ENCODE measurements at places on chromosomes 5 and 9. TPM values are rescaled to one million over a fixed set of nuclear protein-coding genes. Genes with fewer than 3 reads are reported as not detected.

The ACOT12 gene
- total RNA-seq: not detected

The NOXA1 gene
- total RNA-seq: 0.56 TPM

The TYRP1 gene
- not detected for total RNA-seq

The SLIT3 gene
- not detected for total RNA-seq

The SLCO6A1 gene
- total RNA-seq: not detected

The WNT8A gene
- total RNA-seq: not detected

The PCSK1 gene
- total RNA-seq: 9.8 TPM
